Gastroesophageal sphincter (tissue), 4 donors: ENCODE measurements at places on chromosomes 12 and 14.
A peak's percentile ranks its signal among the peaks of the same experiment; 100 is the strongest.

DNA sequence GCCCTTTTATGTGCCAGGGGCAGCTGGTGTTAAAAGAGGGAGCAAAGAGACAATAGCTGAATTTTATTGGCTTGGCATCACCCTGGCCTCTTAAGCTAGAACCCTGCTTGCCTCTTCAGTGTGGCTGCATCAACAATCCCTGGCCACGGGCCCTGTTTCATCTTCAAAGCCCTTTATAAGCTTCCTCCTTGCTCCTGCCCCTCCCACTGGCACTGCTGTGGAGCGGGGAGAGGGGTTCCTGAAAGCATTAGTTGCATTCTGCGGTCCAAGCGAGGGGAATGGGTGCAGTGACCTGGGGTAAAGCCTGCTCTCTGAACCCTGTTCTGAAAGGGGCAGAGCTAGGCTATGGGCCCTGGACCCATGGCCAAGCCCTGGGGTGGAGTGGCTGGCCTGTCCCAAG, 220 bp upstream of the KRT83 start:
- ATAC-seq = no peak
- H3K27ac ChIP-seq = no peak overlapping the region
- H3K4me3 ChIP-seq = no peak overlapping the region
- H3K4me1 ChIP-seq = no peaks in the 10 kb centered on the region
- no peaks in the 10 kb centered on the region for H3K36me3 ChIP-seq

DNA sequence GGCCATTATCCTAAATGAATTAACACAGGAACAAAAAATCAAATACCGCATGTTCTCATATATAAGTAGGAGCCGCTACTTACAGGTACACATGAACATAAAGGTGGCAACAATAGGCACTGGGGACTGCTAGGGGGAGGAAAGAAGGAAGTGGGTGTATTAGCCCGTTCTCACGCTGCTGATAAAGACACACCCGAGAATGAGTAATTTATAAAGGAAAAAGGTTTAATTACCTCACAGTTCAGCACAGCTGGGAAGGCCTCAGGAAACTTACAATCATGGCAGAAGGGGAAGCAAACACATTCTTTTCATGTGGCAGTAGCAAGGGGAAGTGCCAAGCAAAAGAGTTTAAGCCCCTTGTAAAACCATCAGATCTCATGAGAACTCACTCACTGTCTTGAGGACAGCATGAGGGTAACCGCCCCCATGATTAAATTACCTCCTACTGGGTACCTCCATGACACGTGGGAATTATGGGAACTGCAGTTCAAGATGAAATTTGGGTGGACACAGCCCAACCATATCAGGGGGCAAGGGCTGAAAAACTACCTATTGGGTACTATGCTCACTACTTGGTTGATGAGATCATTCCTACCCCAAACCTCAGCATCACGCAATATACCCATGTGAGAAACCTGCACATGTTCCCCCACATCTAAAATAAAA, 16.4 kb upstream of the MIA2 start:
- H3K4me1 ChIP-seq = no peaks in the 10 kb centered on the region
- no peaks in the 10 kb centered on the region for H3K27me3 ChIP-seq
- no peak for ATAC-seq

GRCh38 chr14:38022775-38023174, 184.9 kb upstream of the SSTR1 start:
- H3K4me3 ChIP-seq = no peak overlapping the region
- no peaks in the 10 kb centered on the region for H3K27me3 ChIP-seq
- H3K4me1 ChIP-seq = no peaks in the 10 kb centered on the region
- H3K36me3 ChIP-seq = no peaks in the 10 kb centered on the region
- H3K27ac ChIP-seq = no peak overlapping the region
- ATAC-seq = no peak

GRCh38 chr14:95322651-95323050, 2.9 kb upstream of the CLMN start:
- H3K36me3 ChIP-seq = no peaks in the 10 kb centered on the region
- no peak overlapping the region for H3K4me3 ChIP-seq
- no peak for ATAC-seq
- peaks cover 11% of the 10 kb centered on the region for H3K4me1 ChIP-seq
- no peak overlapping the region for H3K27ac ChIP-seq

GRCh38 chr12:101619026-101619786, 24.4 kb downstream of the MYBPC1 start:
- H3K27me3 ChIP-seq = peaks cover 3% of the 10 kb centered on the region
- no peak for ATAC-seq

DNA sequence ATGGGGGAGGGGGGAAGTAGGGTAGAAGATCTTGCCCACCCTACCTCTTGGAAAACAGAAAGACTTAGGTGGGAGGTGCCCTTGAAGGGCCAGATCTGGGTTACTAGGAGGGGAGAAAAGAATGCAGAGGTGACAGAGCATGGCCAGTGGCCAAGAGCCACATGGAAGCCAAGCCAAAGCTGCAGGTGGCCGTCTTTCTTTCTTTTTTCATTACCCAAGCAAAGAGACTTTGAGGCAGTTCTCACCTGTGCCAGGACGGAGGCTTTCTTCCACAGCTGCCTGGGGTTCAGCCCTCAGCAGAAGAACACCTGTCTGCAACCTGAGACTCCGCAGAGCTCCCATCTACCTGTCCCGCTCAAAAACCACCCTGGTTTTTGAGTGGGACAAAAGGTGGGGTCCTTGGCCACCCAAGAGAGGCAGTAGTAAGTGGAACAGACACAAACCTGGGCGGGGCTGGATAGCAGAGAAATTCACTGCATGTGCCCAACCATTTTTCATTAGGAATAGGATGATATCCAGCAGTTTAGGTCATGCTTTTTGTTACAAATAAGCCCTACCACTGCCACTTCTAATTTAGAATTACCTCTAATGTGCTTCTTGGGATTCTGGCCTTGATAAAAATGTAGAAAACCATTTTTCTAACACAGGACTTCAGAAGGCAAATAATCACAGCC, 116.5 kb downstream of the DYRK2 start:
- no peak overlapping the region for H3K4me3 ChIP-seq
- no peaks in the 10 kb centered on the region for H3K4me1 ChIP-seq
- ATAC-seq = no peak
- no peak overlapping the region for H3K27ac ChIP-seq

DNA sequence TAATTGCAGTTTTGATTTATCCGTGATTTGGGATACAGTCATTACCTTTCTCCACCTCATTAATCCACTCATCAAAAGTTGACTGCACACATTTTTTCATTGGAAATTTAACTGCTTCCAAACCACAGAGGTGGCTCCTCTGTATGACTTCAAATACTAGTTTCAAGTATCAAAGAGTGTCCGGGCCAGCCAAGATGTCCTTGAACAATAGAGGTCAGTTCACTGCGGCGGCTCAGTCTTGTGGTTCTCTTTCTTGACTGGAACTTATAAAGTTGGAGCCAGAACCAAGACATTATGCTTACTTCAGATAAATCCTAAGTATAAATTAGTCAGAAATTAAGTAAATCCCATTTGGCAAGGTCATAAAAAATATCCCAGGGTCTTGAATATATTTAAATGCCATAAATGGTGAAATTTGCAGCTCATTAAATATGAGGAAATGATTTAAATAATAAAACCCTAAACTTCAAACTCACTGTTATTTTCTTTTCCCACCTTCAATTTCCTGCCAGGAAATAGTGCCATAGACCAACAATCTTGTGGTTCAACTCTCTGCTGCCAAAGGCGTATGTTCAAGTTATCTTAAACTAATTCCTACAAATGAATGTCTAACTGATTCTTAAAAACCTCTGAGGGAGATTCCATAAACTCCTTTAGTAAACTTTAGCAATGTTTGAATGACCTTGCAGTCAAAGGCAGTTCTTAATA, 360.8 kb downstream of the AEBP2 start:
- ATAC-seq = no peak
- H3K27ac ChIP-seq = peak overlapping the region; percentile 29
- H3K27me3 ChIP-seq = no peaks in the 10 kb centered on the region
- H3K4me1 ChIP-seq = peaks cover 6% of the 10 kb centered on the region
- no peak overlapping the region for H3K4me3 ChIP-seq
- no peaks in the 10 kb centered on the region for H3K36me3 ChIP-seq

DNA sequence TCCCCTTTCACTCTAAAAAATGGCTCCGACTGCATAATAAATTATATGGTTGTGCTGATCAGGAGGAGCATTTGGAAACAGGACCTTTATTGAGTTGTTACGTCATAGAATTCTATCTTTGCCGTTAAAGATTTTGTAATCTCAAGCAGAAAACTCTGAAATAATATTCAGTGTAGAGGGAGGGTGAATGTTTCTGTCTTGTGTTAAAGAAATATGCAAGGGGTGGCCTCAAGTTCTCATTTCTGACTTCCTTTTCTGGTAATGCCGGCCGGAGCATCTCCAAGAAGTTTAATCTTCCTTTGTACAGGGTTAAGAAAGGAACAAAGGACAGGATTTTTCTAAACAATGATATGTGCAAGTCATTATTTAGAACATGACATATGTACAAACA, 165.1 kb downstream of the SLC38A4 start:
- H3K4me1 ChIP-seq = peaks cover 20% of the 10 kb centered on the region
- H3K36me3 ChIP-seq = no peaks in the 10 kb centered on the region
- no peaks in the 10 kb centered on the region for H3K27me3 ChIP-seq
- ATAC-seq = no peak
- no peak overlapping the region for H3K4me3 ChIP-seq

- H3K4me1 ChIP-seq = no peaks in the 10 kb centered on the region
- H3K27me3 ChIP-seq = no peaks in the 10 kb centered on the region
- no peak for ATAC-seq
- no peaks in the 10 kb centered on the region for H3K36me3 ChIP-seq
These were observed 94.9 kb downstream of the VCPKMT start for GRCh38 chr14:50021261-50022031.

GRCh38 chr12:109722022-109722720, 8.5 kb downstream of the FAM222A start:
- H3K36me3 ChIP-seq = no peaks in the 10 kb centered on the region
- peaks cover 18% of the 10 kb centered on the region for H3K27me3 ChIP-seq
- H3K4me3 ChIP-seq = no peak overlapping the region
- no peak for ATAC-seq
- peaks cover 10% of the 10 kb centered on the region for H3K4me1 ChIP-seq

DNA sequence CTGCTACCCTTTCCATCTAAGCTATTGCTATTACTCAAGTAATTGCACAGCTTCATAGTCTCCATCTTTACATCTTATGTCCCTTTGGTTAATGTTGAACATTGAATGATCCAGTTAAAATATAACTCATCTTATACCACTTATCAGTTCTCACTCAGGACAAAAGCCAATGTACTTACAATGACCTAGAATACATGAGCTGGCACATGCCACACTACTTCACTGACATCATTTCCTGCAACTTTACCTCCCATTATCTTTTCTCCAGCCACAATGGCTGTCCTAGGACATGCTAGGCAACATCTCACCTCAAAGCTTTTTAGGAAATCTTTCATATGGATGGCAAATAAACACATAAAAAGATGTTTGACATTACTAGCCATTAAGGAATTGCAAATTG, 309.2 kb downstream of the FOXG1 start:
- H3K27me3 ChIP-seq = no peaks in the 10 kb centered on the region
- no peaks in the 10 kb centered on the region for H3K4me1 ChIP-seq
- no peak for ATAC-seq
- H3K36me3 ChIP-seq = no peaks in the 10 kb centered on the region

GRCh38 chr12:130205495-130205894, 43.2 kb downstream of the FZD10 start:
- no peaks in the 10 kb centered on the region for H3K36me3 ChIP-seq
- H3K27me3 ChIP-seq = peaks cover 16% of the 10 kb centered on the region
- no peak for ATAC-seq
- H3K4me1 ChIP-seq = no peaks in the 10 kb centered on the region
- H3K4me3 ChIP-seq = no peak overlapping the region
- no peak overlapping the region for H3K27ac ChIP-seq

DNA sequence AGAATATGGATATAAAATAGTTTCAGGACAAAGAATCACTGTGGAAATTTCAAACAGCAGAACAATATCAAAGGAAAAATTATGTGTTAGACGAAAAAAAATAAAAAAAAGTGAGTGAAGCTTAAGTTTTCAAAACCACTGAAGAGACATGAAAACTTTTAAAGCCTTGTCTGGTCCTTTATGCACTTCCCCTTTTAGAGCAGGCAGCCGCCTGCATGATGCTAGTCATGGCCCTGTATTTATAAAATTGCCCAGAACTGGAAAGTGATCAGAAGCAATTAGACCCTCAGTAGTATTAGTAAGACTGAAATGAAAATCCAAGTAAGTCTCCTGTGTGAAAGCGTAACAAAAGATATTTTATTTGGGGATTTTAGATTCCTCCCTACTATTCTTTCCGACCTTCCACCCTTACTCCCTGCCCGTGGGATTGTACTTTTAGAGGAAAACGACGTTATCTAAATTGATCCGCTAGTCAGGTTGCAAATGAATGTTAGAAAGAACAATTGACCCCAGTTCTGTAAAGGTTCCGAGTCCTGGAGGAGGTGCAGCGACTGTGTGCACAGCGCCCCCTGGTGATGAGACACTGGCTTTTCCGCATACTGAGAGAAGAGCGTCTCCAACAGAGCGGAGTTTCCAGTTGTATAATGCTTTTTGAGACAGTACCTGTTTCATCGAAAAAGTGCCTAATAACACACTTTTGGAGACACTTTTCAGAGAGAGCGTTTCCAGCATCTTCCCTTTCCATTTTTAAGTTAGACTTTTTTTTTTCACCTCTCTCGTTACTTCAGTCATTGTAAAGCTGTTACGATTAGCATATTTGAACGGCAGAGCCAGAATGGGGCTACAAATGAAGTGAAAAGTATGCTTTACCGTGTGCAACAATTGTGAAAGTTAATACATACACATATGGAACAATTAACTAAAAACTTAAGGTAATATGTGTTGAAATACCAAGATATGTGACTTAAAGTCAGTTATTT, 12.4 kb downstream of the MGST1 start:
- no peaks in the 10 kb centered on the region for H3K36me3 ChIP-seq
- no peak for ATAC-seq
- H3K4me3 ChIP-seq = no peak overlapping the region
- H3K27ac ChIP-seq = no peak overlapping the region
- H3K4me1 ChIP-seq = no peaks in the 10 kb centered on the region
- H3K27me3 ChIP-seq = no peaks in the 10 kb centered on the region

- no peak for ATAC-seq
- H3K4me3 ChIP-seq = no peak overlapping the region
- no peaks in the 10 kb centered on the region for H3K36me3 ChIP-seq
- no peak overlapping the region for H3K27ac ChIP-seq
These were observed 155.9 kb downstream of the KCNH5 start for GRCh38 chr14:62889364-62889763.

DNA sequence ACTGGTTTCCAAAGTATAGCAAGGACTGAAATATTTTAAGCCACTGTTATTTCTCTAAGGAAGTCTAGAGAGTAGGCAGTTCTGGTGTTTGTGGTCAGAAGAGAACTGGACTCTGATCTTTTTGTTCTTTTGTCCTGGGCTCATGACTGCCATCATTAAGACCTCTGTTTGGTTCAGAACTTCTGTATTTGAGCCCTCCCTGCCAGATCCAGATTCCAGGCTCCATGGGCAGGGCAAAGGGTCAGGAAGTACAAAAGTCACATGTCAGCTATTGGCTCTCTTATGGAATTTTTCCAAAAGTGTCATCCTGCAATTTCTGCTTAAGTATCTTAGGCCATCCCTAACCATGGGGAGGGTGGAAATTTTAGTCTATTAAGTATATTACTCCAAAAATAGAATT, 6.8 kb downstream of the PIWIL1 start:
- no peaks in the 10 kb centered on the region for H3K36me3 ChIP-seq
- ATAC-seq = no peak
- no peaks in the 10 kb centered on the region for H3K4me1 ChIP-seq
- no peak overlapping the region for H3K4me3 ChIP-seq
- H3K27me3 ChIP-seq = peaks cover 39% of the 10 kb centered on the region
